ENCODE measurements at places on chromosomes 7 and 10.
A peak's percentile ranks its signal among the peaks of the same experiment; 100 is the strongest.

DNA sequence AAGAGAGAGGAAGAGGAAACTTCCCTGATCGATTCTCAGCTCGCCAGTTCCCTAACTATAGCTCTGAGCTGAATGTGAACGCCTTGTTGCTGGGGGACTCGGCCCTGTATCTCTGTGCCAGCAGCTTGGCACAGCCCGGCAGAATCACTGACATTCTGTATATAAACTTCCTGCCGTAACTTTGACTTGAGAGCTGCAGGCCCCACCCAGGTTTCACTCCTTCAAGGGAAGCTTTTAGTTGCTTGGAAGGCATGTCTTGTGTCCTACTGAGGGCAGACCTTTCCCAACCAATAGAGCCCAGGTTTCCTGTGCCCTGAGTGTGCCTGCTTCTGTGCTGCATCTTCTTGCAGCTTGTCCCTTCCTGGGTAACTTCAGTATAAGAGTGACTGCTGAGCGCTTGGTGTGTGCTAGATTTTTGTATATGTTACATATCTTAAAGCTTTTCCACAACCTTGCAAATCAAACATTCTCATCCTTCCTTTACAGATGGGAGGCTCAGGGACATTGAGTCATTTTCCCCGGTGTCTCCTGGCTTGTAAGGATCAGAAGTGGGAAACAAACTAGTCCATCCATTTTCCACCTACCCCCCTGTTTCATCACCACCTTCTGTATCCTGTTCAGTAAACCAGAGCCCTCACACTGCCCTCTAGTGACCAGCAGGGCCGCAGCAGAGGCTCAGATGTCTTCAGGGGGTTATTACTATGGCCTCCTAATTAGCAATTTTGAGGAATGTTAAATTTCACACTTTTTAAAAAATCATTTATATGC is 225.2 kb upstream of the PRSS58 start:
- DNase-seq: peak; percentile 51

DNA sequence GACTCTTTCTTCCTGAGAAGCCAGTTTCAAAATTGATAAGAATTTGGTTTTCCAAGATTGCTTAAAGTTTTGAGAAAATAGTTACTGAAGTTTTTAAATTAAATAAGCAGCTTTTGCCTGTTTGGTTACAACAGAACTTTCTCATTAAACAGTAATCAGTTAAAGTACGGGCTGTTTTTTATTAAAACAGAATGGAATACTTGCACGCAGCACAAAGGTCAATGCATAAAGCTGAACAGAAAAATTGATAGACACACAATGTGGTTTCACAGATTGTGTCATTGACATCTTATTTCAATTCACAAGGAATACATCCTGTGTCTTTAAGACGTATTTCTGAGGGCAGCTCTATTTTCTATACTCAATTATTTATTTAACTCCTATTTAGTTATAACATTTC is 192.2 kb downstream of the PRKG1 start:
- DNase-seq: no peak

GRCh38 chr10:97468162-97468561 is 22.2 kb downstream of the ZDHHC16 start:
- DNase-seq: no peak

GRCh38 chr10:3554121-3554522 is 230.9 kb downstream of the KLF6 start:
- peak; percentile 94 for DNase-seq

DNA sequence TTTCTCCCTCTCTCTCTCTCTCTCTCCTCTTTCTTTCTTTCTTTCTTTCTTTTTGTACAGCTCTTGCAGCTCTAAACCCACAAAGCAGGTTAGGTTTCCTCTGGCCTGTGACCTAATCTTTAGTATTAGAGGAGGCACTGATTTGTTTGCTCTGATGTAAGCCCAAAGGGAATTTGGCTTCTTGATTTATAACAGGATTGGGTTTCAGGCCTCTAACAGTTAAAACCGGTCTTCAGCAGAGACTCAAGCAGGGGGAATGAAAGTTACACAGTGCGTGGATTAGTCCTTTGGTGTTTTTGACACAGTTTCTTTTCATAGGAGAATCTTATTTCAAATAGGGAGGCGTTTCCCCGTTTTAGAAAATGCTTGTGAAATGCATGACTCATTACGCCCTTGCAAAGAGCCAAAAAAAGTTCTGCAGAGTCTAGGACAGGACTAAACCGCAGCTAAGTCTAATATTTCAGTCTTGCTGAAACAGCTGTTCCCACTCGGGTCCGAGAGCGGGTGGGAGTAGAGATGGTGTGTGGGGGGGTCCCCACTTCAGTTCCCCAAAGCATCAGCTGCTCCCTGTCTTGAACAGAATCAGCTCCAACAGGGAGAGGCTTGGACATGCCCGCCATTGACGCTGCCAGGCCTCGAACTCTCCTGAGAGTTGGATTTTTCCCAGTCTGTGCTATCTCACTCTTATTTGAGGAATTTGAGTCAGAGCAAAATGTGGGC is 296.5 kb upstream of the PITRM1 start:
- peak; percentile 92 for DNase-seq

- peak; percentile 21 for DNase-seq
These were observed 2.0 kb downstream of the MASTL start for GRCh38 chr10:27157150-27157549.

- no peak for DNase-seq
These were observed 47.8 kb upstream of the CSTF2T start for GRCh38 chr10:51747216-51747615.

GRCh38 chr7:137519181-137519691 is 175.7 kb upstream of the PTN start:
- no peak for DNase-seq

GRCh38 chr10:72171175-72171630 is 44.6 kb upstream of the ANAPC16 start:
- no peak for DNase-seq

- no peak for DNase-seq
These were observed 444.6 kb downstream of the HTR7 start for GRCh38 chr10:90413196-90413595.

- DNase-seq: no peak
These were observed 70.7 kb upstream of the MKX start for GRCh38 chr10:27816320-27816719.

DNA sequence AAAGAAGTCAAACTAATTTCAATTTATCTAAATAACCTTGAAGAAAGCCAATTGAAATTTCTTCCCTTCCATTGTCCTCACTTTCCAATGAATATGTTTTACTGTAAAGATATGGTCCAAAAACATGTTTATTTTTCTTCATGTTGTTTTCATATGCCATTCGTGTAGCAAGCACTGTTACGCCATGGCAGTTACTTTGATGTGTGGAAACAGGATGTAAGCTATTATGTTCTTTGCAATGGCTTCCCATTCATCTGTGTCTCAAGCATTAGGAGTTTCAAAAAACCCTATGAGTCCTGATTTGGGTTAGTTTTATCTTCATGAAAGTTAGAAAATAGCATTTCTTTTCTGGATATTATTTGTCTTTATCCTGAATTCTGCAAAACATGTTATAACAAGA is 31.0 kb downstream of the GPR141 start:
- peak; percentile 25 for DNase-seq

DNA sequence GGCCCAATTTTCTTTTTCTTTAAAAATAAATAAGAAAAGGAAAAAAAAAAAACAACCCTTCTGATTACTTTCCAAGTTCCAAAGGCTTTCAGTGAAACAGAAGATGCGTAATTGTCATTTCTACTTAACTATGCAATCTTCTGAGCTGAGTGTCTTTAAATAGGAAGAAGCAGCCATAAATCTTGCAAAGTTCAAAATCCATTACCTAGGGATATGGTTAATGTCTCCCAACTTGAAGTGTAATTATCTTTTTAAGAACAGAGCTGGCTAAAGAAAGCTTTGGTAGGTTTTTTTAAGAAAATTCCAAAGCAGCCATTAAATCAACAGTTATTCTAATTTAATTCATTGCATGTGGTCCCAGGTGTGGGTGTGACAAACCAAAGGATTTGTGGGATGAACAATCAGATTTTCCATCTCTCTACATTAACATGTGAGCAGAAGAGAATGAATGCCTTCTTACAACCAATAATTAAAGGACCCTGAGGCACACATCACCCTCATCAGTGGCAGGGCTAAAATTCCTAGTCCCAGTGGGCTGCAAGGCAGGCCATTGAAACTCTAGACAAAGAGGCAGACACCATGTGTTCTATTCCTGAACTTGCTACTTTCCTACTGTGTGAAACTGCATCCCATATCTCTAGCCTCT is 419.2 kb downstream of the REEP3 start:
- no peak for DNase-seq

DNA sequence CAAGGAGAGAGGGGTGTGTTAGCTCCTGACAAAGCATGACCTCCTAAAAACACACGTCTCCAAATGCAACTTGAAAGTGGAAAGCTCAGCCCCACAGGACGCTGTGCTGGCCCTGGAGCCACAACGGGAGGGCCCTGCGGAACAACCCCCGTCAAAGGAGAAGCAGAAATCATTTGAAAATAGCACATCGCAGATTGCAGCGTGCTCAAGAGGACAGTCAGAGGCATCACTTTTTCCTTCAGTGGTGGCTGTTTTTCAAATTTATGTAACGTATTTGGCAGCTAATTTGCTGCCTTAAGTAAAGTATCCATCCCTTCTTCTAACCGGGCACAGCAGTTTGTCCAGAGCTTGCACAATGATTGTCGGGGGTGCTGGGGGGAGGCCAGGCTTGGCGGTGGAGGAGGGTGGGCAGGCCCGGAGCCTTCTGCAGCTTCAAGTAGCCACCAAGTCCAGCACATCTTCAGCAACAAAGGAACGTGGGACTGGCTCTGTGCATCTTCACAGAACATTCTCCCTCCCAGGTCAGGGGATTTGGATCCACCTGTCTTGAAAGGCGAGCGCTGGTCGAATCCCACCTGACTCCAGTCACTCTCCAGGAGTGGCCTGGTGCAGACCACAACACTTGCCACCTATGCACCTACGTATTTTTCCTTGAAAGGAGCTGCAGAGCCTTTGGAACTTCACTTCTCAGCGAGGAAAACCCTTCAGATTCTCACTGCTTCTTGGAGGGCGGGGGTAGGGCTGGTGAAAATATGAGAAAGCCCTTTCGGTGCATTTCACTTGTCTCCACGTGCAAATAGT is 346.3 kb downstream of the DNAJB6 start:
- no peak for DNase-seq

DNA sequence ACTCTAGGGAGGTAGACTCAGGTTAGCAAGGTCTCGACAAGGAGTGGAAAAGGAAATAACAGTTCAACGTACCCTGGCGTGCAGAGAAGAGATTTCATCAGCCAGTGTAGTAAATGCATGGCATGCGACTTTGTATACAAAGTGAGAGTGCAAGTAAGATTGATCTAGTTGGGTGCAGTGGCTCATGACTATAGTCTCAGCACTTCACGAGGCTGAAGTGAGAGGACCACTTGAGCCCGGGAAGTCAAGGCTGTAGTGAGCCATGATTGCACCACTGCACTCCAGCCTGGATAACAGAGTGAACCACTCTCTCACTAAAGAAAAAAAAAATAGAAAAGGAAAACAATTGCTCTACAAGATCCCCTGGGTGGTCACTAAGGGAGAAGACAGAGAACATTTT is 528.6 kb downstream of the SORCS1 start:
- no peak for DNase-seq

GRCh38 chr10:47346581-47347302 is 1.4 kb upstream of the RBP3 start:
- no peak for DNase-seq

GRCh38 chr7:1105189-1105588 is 17.3 kb downstream of the GPER1 start:
- no peak for DNase-seq

GRCh38 chr7:81719865-81720264 is 50.0 kb downstream of the HGF start:
- DNase-seq: no peak

DNA sequence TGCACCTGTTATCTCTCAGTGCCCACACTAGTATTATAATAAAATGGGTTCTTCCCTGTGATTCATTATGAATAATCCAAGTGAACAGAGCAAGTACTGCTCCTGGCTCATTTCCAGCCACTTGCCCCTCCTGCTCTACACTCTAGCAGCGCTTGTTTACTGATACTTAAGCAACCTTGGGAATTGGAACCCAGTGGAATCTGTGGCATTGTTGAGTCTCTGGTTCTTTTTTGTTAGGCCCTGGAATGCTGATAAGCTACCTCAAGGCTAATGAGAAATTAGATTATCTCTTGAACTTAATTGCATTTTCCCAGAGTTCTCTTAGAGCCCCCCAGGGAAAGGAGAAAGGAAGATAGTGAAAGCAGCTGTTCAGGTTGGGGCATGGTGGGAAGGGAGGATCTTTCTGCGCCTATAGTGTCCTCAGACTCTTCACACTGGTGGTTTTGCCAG is 34.0 kb downstream of the PRKAR2B start:
- no peak for DNase-seq

GRCh38 chr7:97421307-97421930 is 303.9 kb downstream of the SDHAF3 start:
- no peak for DNase-seq

DNA sequence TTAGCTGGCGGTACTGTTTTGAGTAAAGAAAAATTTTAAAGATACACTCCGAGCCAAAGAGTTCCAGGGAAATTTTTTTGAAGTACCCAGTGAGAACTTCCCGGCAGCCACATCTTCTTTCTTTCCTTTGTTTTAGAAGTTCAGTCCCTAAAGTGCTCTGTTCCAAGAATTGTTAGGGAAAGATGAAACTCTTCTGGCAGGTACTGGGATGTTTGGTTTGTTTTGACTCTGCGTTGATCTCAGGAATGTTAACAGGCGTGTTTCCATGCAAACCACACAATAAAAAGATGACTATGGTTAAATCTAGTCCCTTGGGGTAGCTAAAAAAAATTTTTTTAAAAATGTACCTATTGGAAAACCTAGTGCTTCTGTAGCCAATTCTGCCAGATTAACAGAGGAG is 224.7 kb upstream of the PHYHIPL start:
- DNase-seq: no peak

DNA sequence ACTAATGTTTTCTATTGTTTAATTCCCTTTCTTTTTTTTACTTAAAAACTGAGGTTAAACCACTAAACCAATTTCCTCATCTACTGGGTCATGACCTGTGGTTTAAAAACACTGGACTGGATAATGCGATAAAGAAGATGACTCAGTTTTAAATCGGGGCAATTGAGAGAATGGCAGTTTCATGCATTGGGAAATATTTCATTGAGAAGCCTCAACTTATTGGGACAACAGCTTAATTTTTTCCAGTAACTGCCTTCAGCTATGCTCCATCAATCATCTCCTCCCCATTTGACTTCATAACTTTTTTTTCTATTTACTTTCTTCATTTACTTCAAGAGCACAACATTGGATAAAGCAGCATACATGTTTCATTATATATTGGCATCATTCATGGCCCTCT is 61.8 kb upstream of the MET start:
- DNase-seq: no peak

- DNase-seq: no peak
These were observed 440 bp downstream of the JAKMIP3 start for GRCh38 chr10:132066186-132066585.
